ENCODE measurements at places on chromosomes 3 and 15.

GRCh38 chr15:66939451-66940023 lies 125.9 kb upstream of the SMAD3 start:
- DNase-seq: no peak

- DNase-seq: no peak
Measured at GRCh38 chr3:141074529-141074928, 23.4 kb downstream of the SPSB4 start.

- DNase-seq: no peak
Measured at GRCh38 chr15:40295877-40296560, 11.7 kb downstream of the PLCB2 start.

DNA sequence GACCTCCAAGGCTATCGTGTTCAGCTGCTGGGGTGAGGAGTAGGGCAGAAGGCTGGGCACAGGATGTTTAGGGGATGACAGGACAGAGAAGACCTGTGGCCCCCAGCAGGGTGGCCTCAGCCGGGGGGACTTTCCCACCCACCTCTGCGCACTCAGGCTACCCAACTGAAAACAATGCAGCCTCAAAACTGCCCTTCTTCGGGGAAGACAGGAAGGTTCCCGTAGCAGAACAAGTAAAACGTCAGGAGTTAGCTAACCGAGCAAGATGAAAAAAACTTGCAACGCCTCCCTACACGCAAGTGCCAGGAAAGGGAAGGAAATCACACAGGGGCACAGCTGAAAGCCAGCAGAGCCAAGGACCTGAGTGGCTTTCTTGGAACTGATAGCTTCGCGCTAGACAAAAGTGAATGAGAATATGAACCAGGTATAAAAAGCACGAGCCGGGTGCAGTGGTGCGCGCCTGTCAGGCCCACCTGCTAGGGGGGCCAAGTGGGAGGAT lies 38.4 kb upstream of the FURIN start:
- peak; percentile 57 for DNase-seq

DNA sequence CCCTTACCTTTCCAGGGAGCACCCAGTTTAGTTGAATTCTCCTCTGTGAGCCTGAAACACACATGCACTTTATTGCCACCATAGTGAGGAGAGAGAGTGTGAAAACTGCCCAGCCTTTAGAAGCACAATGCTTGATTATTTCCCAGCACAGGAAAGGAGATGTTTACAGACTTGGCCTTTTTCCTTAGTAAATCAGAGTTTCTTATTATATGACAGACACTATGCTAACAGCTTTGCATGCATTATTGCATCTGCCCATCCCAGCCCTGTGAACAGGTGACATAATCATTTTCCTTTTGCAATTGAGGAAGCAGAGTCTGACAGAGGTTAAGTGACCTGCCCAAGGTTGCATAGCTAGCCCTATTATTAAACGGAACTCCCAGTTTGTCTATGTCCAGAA lies 36.5 kb downstream of the CAPN3 start:
- DNase-seq: no peak

GRCh38 chr15:25879438-25879837 lies 16.3 kb upstream of the ATP10A start:
- DNase-seq: no peak

DNA sequence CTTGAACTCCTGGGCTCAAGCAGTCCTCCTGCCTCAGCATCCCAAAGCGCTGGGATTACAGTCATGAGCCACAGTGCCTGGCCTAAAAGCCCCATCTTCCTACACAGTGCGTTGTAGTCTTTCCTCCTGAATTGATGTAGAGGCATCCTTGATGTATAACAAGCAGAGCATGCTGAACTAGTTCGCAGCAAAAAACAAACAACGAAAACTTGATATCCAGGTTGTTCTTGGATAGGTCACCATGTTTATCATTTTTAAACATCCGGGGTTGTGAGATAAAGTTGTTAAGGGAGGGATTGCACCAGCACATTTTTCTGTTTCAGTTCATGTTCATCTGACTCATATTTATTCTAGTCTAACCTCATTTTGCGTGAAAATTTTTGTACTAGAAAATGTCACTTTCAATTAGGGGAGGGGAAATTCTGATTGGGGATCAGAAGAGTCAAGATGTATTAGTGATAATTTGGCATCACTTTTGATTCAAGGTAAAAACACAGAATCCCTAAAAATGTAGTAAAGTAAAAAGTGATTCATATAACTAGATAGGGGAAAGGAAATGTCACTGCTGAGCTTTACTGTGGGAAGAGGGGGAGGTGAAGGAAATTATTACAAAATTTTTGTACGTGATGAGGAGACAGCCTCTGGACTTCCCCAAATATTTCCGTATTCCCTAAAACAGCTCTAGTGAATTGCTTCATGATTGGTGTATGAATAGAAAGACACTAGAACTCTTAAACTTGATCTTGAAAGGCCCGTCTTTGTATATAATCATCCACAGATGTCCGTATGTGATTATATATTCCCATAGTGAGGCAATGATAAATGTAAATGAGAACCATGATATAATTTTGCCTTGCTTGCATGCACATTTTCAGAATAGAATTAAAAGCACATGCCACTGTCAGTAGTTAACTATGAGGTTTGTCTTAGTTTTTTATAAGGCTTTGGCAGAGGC lies 22.9 kb downstream of the RAB8B start:
- no peak for DNase-seq

DNA sequence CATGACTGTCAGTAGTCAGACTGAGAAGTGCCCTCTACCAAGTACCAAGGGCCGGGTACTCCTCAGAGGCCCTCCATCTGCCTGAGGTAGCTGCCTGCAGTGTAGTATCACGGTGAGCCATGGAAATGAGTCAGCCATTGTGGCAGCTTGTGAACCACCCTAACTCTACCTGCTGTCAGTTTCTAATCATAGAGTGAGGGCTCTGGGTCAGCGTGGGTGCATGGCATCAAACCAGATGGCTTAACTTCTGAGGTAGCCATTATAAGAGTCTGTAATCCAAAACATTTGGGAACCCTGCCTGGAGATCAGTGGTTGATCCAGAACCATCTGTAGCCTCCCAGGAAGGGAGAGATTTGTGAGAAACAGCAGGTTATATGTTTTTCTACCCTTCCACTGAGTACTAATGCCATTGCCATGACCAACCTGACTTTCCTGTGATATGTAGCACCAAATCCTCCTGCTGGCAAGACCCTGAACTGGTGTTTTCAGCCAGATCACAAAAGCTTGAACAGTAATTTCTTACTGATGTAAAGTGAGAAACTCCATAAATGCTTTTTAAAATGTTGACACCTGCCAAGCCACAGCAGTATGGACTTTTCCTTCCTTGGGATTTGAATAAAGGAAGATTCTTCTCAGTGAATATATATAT lies 38.9 kb downstream of the ABHD2 start:
- DNase-seq: no peak

- no peak for DNase-seq
Measured at GRCh38 chr15:66936861-66937582, 128.4 kb upstream of the SMAD3 start.

DNA sequence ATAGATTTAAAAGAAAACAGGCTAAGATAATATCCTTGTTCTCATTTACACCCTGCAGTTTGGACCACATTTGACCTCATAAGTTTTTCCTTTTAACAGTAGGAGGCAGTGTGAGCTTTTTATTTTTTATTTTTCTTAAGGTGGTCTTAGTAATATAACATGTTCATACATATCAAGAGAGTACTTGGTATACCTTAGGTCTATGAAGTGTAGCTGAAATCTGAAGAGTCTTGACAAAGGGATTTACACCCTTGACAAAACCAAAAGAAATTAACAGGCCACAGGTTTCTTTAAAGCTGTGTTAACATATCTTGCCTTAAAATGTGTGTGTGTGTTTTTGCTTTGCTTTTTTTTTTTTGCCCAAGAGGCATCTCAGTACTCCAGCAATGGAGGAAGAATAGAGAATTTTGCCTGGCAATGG lies 3.2 kb downstream of the RAP2B start:
- no peak for DNase-seq

DNA sequence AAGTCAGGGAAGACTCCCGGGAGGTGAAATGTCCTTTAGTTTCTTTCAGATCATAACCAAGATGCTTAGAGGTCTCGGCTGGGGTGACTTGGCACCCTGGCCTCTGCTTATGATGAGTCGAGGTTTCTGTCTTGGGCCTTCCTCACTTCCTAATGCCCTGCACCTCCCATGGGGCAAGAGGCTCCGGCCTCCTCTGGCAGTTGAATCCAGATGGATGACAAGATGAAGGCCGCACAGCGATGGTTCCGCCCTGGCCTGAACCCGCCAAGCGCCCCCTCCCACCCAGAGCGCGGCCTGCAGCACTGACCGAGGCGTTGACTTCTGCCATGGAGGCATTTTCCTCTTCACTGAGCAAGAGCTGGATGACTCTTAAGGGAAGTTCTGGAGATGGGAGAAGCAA lies 31.3 kb downstream of the MUC20 start:
- DNase-seq: no peak

DNA sequence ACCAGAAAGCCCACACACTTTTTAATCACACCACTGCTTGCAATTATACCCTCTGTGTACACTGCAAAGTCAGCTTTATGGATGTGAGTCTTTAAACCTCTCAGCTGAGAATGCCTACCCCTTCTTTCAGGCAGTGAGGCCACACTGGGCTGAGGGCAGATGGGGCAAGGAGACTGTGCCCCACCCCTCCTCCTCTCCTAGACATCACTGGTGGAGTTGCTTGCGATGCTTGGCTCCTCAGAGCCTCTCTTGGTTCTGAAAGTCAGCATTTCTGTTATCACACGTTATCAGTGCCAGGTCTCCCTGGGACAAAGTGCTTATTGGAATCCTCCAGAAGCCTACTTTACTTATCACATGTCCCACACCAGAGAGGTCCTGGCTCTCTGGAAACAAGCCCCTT lies 128.2 kb downstream of the ZNF621 start:
- DNase-seq: no peak

DNA sequence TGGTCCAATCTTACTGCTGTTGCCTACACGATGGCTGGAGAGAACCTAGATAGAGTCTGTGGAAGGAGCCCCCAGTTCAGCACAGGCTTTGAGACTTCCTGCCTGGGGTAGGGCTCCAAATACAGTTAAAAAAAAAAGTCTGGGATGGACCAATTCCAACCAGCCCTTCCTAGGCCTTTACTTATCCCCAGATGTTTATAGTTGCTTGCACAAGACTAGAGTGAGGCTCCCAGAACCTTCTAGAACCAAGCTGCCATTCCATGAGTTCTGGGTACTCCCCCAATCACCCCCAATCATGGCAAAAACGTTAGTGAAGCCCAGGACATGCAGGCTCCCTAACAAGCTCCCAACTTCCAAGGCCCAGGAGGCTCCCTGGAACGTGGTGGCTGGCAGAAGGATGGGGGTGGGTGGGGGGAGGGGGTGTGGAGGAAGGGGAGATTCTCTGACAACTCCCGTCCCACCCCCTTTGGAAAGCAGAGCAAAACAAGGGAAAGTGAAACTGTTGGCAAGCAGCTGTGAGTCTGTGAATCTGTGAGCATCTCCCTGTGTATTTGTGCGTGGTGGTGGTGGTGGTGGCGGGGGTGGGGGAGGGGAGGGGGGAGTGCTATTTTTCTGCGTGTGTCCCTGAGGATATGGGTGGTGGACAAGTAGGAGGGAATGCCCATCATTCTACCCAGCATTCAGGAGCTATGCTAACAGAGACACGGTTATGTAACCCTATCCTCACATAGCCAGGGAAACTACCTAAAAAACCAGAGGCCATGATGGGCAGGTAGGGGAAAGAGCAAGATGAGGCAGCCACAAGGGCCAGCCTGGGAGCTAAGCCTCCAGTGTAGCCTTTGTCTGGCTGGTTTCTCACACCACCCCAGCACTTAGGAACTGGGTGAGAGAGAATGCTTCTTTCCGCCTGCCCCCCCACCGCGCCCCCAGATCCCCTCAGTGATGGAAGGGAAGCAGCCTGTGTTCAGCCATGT lies 2.0 kb downstream of the MST1R start:
- DNase-seq: no peak

- no peak for DNase-seq
Measured at GRCh38 chr15:50053055-50053856, 65.8 kb downstream of the ATP8B4 start.

DNA sequence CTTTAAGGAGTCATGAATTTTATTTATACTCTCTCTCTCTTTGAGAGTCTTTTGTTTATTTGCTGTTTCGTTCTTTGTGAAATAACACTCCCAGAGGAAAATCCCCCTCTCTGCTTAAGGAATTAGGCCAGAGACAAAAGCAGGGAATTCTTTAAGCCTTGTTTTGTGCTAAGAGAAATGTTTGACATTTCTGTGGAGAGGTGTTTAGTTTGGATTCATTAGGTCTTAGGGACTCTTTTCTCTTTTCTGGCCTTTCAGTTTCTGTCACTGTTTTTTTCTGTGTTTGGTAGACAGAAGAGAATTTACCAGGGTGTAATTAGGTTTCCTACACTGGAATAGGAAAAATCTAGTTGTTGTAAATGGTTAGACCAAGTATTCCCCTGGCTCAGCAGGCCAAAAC lies 241.8 kb upstream of the NR2F2 start:
- DNase-seq: no peak

- DNase-seq: no peak
Measured at GRCh38 chr3:101995371-101996046, 146.2 kb downstream of the NFKBIZ start.

GRCh38 chr3:32961189-32961715 lies 9.8 kb downstream of the CCR4 start:
- peak; percentile 27 for DNase-seq

- DNase-seq: no peak
Measured at GRCh38 chr3:89335693-89336092, 228.3 kb downstream of the EPHA3 start.

DNA sequence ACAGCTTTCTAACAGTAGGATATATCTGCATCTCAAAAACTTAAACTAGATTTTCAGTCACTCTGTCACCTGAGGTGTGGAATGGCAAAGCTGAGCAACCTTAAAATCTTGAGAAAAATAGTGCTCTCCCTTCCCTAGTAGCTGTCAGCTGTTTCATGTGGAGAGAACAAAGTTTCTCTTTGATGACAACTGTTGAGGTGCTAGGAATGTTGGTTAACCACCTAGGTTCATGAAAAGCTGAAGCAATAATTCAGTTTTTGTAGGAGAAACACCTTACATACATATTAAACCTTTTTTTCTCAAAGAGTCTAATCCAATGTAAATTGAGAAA lies 40.8 kb downstream of the TCF12 start:
- no peak for DNase-seq

DNA sequence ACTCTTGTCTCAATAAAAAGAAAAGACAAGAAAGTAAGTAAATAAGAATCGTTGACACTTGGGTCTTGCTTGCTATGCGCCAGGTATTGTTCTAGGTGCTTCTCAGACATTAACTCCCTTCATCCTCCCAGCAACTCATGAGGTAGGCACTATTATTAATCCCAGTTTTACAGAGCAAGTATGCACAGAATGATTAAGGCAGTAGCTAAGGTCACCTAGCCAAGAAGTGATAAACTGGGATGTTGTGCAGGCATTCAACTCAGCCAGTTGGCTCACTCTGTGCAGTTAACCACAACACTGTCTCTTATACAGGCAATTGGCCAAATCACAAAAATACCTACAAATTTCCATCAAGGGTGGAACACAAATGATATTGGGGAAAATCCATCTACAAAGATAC lies 1.7 kb upstream of the C3orf33 start:
- DNase-seq: no peak

Measured in activated T-helper 2 cell treated with anti-CD3 and anti-CD28 coated beads, Interferon-gamma antibody, Interleukin-2, Interleukin-4, amounts not matched to agents 10 μg/mL and 5 μg/mL and 100 μg/mL, durations not matched to agents 14 hours and 24 hours and 36 hours (primary cell).